ENCODE measurements at places on chromosomes 2 and 18.

DNA sequence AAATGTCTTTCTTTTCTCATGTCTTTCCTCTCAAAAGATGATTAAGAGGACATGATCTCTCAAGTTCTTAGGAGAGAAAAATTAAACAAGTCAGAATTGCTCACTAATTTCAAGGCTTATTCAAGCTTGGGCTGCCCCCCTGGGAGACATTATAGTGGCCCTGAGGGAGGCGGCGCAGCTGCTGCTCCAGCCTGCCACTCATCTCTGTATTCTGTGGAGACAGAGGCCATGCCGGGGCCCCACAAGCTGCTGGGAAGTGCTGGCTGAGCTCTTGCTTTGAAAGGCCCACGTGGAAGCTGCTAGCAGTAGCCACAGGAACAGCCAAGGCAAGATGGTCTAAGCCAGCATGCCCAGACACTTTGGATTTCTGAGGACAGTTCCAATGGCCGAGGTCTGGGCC, 267.4 kb downstream of the LNPK start:
- DNase-seq = no peak

DNA sequence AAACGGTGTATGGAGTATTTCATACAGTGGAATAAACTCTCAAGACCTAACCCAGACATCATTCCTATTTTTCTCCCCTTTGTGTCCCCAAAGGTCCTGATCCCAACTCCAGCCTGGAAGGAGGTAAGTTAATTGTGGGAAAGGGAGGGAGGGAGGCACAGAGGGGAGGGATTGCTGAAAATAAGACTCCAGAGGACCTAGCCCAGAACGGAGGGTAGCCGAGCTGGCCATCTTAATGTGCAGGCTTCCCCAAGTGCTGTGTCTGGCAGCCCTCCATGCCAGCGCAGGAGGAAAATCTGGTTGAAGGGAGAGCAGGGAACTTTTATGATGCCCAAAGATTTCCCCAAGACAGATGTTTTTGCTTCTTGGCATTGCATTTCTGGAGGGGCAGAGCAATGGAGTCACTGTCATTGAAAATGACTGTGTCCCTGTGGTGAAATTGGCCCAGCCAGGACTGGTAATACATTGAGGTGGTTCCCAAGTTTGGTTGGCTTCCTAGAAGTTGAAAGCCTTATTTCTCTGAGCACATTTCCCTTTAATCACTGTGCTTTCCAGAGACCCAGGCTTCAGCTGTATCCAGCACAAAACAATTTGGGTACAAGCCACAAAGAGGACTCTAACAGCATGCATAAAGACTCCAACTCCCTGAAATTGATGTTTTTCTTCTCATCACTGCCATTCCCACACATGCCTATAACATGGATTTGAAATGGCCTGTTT, 202.7 kb downstream of the AGPS start:
- no peak for DNase-seq

GRCh38 chr2:138620431-138620830, 118.9 kb downstream of the SPOPL start:
- no peak for DNase-seq

GRCh38 chr2:74304332-74305148, 38.7 kb downstream of the SLC4A5 start:
- no peak for DNase-seq

DNA sequence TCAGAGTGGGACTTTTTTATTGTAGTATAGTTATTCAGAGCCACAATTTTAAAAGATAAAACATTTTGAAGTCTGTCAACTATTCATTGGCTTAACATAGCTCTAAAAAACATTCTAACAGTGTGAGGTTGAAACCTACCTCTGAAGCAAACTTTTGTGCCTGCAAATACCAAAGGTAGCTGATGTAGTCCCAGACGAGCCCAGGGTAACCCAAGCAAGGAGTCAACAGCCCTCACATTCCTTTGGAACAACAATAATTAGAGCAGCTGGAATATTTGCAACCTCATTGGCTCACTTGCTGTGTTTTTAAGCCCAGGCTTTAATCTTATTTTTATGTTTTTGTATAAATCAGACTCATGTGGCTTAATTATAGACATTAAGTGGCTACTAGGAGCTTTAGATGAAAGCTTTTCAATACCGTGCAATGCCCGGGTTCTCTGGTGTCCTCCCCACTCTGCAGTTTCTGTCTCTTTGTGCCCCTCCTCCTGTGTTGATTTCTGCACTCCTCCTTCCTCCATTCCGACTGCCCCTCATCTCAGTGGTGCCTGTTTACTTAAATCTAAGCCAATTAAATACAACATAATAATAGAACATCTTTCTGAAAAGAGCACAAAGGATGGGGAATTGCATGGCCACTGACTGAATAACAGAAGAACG, 157.9 kb upstream of the UNC80 start:
- no peak for DNase-seq

GRCh38 chr2:203535078-203535783, at the start of gene RAPH1:
Gene RAPH1, minus strand, starts transcription at chr2:203535301. Its CDS starts 39,948 bp downstream, at chr2:203495353.
- peak; percentile 41 for DNase-seq

- no peak for DNase-seq
Measured at GRCh38 chr2:30923623-30924022, 116.4 kb upstream of the CAPN13 start.

- DNase-seq = no peak
Measured at GRCh38 chr18:5425721-5426120, 118.1 kb downstream of the EPB41L3 start.

GRCh38 chr2:101132202-101132601, 19.0 kb downstream of the TBC1D8 start:
- no peak for DNase-seq

- DNase-seq = no peak
Measured at GRCh38 chr2:184444217-184444616, 154.1 kb upstream of the ZNF804A start.

Measured in stimulated activated CD8-positive, alpha-beta memory T cell treated with anti-CD3 and anti-CD28 coated beads, Interleukin-15, amount 100 ng/mL, for 48 hours (primary cell).